Neural progenitor cell (in vitro differentiated cells): ENCODE measurements at places on chromosomes 13 and 19. TPM values are rescaled to one million over a fixed set of nuclear protein-coding genes. Genes with fewer than 3 reads are reported as not detected.

The CEACAM7 gene
- not detected in 2 replicates for total RNA-seq

The MISP gene
- not detected in 2 replicates for total RNA-seq

The NXNL1 gene
- total RNA-seq, result not detected in 2 replicates

The COX6B2 gene
- 0.77 TPM in 1 of 2 replicates, not detected in the other for total RNA-seq

The ZNF555 gene
- total RNA-seq, result 14.6 and 18.8 TPM in 2 replicates

DNA sequence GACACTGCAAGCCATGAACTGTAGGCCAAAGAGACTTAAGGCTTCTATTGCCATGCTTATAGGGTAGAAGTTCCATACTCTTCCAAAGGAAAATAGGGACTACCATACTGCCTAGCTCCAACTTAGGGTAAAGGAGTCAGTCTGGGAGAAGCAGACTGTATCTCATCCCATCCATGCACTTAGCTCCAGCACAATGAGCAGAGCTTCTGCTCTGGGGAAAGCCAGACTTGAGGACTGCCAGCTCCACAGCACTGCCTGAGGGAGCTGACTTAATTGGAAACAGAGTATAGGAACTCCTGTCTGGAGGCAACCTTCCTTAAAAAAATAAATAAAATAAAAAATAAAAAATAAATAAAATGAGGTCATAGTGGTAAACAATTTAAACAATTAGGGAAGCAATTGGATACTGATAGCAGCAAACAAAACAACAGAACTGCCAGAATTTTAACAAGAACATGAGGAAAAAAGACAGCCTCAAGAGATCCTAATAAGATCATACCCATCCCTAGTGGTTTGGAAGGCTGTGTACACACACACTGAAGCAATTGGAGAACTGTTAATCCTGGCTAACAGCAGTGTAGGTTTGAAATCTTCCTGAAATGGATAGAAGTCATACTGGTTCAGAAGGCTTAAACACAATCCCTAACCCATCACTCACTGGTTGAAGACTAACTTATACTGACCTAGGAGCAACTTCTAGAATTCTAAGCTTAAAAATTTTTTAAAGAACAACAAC lies 550.1 kb downstream of the TBC1D4 start:
- no peaks in the 10 kb centered on the region for H3K27me3 ChIP-seq
- no peak for DNase-seq
- no peaks in the 10 kb centered on the region for H3K4me1 ChIP-seq
- H3K4me3 ChIP-seq, result no peak overlapping the region
- no peaks in the 10 kb centered on the region for H3K36me3 ChIP-seq
- no peak overlapping the region for H3K27ac ChIP-seq

DNA sequence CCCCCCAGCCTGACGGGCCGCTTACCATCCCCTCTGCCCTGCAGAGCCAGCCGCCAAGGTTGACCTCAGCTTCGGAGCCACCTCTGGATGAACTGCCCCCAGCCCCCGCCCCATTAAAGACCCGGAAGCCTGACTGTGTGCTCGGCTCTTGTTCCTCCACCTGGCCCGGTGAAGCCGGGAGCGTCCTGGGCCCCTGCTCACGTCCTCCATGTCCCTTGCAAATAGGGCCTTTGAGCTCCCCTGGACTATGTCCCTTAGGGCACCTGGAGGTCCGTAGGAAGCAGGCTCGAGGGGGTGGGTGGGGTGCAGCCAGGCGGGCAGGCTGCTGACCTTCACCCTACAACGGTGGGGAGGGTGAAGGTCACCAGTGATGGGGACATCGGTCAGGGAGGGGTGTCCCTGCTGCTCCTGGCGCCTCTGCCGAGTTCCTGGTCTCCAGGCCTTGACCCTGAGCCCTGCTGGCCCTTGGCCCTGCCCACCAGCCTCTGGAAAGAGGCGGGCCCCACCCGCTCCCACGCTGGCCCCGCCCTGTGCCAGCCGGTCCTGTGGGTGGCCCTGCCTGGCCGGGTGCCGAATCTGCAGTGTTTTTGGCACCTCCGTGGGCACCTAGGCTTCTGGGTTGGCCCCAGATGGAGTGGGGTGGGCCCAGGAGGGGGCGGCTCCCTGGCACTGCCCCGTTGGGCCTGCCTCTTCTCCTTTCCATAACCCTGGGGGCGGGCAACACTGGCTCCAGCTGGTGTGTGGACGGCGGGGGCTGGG lies 3.3 kb downstream of the ATP5F1D start:
- peaks cover 7% of the 10 kb centered on the region for H3K27me3 ChIP-seq
- H3K4me1 ChIP-seq, result peaks cover 10% of the 10 kb centered on the region
- H3K36me3 ChIP-seq, result no peaks in the 10 kb centered on the region
- DNase-seq, result no peak
- H3K27ac ChIP-seq, result no peak overlapping the region
- H3K4me3 ChIP-seq, result no peak overlapping the region

DNA sequence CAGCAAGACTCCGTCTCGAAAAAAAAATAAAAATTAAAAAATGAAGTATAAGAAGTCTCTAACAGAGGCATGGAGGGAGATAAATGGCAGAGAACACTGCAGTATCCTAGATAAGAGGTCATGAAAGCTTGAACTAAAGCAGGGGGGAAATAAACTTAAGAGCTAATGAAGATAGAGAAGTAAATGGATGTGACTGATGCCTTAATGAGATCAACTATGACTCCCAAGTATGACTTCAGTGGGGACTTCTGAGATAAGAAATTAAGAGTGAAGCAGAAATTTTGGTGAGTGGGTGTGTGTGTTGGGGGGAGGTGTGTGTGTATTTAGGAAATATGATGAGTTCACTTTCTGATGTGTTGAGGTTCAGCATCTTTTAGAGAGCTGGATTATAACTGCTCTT lies 55.1 kb downstream of the DIAPH3 start:
- H3K36me3 ChIP-seq, result no peaks in the 10 kb centered on the region
- no peaks in the 10 kb centered on the region for H3K4me1 ChIP-seq
